T follicular helper cell (primary cell): ENCODE measurements at places on chromosomes 3 and 15.

GRCh38 chr3:119595639-119596334 lies 1.9 kb upstream of the PLA1A start:
- no peak for DNase-seq

DNA sequence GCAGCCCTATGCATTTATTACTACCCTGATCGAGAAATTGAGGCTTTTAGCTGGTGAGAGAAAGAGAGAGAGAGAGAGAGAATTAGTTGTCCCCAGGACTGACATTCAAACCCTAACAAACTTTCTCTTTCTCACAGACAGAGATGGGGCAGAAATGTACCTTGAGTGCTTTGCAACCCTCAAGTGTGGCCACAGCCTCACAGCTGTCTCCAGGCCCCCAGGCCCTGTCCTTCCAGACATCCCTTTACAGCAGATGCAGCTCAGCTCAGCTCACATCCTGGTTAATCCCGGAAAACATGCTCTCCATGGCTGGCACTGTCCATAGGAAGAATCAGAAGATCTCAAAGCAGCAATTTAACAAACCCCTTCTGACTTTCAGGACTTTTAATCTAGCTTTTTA lies 67.6 kb downstream of the DCLK3 start:
- DNase-seq, result no peak

- DNase-seq, result no peak
Observed at GRCh38 chr15:31285772-31286261, 40.8 kb upstream of the KLF13 start.

DNA sequence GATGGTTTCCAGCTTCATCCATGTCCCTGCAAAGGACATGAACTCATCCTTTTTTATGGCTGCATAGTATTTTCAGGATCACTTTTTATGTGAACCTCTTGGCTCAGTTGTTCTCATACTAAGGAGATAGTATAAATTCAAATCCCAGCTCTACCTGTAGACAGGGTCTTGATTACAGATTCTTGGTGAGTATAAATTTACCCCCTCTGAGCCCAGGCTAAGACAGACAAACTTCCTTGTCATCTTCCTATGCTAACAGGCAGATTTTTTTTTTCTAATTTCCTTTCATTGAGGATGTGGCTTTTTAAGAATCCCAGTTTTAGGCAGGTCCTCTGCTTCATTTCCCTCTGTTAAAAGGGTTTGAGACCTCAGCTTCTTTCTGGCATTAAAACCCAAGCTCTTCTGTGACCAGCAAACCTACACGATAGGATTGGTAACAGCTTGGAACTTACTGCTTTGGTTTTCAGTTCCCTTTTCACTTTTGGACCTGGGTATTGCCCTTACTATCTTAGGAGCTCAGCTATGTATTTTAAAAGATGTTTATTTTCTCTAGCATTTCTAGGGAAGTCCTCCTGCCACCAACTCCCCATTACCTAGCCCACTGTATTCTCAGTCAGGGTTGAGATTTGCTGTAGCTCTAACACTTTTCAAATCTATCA lies 72.5 kb downstream of the VPS8 start:
- DNase-seq, result no peak
